ENCODE measurements at places on chromosomes 6 and 20.
A peak's percentile ranks its signal among the peaks of the same experiment; 100 is the strongest.

DNA sequence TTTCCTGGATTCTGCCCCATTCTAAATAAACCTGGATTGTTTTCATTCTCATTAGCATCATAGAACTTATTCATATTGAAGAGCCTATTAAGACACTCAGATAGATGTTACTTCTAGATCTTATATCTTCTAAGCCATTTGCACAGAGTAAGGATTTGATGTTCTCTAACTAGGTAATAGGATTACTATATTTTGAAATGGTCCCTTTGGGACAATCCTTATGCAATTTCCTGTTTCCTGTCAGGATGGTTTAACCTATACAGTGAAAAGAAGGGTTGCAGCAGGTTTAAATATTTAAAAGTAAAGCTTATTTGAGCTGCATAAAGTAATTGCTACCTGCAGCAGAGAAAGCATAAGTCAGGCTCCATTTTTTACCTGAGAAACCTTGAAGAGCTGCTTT lies 860.1 kb downstream of the TFAP2A start:
- DNase-seq: no peak

GRCh38 chr6:134389658-134390057 lies 71.7 kb upstream of the SGK1 start:
- DNase-seq: no peak

DNA sequence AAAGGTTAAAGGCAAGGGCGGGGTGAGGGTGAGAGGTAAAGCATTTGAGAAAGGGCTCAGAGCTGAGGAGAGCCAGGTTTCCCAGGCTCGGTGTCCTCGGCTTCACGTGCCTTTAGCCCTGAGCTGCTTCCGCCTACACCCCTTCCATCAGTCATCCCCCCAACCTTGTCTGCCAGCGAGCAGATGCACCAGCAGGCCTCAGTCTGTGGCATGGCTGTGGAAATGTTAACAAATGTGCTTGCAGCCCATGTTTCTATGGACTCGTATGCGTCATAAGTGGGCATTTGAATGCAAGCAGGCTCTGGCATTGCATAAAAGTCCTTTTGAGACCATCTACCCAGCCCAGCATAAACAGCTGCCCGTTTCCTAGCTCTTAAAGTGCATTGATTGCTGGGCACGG lies 88.8 kb downstream of the SYNJ2 start:
- DNase-seq: no peak

DNA sequence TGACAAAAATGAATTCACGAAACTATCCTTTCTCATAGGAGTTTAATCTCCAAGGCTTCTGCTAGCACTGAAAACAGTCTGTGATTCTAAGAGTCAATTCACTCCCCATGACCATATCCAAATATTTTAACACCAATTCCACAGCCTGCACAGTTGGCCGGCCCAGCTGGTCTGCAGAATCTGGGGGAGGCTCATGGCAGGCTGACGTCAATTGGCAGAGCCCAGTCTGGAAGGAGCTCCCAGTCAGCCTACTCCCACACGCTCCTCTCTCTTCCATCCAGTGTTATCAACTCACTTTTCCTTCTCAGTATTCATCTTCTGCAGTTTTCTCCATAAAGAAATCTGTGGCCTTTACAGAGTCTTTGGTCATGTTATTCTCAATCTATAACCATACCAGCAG lies 111.0 kb downstream of the TBXT start:
- no peak for DNase-seq

- DNase-seq: no peak
Measured at GRCh38 chr6:18742406-18742805, 355.3 kb downstream of the RNF144B start.

- DNase-seq: no peak
Measured at GRCh38 chr20:62133864-62134263, 9.3 kb downstream of the PSMA7 start.

GRCh38 chr20:56758706-56759105 lies 129.6 kb downstream of the TFAP2C start:
- no peak for DNase-seq

GRCh38 chr6:159490298-159490937 lies 202.6 kb downstream of the SOD2 start:
- no peak for DNase-seq

DNA sequence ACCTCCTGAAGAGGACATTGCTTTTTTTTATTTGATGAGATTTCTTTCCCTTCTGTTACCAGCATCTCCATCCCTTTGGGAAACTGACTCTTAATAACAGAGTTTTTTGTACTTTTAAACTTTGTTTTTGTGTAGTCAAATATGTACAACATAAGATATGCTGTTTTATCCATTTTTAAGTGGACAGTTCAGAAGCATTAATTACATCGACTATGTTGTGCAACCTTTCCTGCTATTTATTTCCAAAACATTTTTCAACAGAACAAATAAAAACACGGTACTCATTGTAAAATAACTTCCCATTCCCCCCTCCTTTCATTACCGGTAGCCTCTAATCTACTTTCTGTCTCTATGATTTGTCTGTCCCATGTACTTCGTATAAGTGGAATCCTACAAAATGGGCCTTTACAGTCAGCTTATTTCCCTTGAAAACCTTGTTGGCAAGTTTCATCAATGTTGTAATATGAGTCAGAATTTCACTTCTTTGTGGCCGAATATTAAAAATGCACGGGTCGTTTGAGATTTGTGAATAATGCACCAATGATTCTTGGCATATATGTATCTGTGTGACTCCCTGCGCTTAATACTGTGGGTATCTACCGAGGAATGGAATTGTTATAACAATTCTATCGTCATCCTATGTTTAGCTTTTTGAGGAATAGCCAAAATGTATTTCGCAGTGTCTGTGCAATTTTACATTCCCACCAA lies 11.1 kb upstream of the RIPK1 start:
- DNase-seq: no peak

GRCh38 chr20:51385646-51386530 lies 156.6 kb downstream of the NFATC2 start:
- DNase-seq: no peak

GRCh38 chr20:60096166-60096565 lies 137.9 kb downstream of the CDH26 start:
- no peak for DNase-seq

DNA sequence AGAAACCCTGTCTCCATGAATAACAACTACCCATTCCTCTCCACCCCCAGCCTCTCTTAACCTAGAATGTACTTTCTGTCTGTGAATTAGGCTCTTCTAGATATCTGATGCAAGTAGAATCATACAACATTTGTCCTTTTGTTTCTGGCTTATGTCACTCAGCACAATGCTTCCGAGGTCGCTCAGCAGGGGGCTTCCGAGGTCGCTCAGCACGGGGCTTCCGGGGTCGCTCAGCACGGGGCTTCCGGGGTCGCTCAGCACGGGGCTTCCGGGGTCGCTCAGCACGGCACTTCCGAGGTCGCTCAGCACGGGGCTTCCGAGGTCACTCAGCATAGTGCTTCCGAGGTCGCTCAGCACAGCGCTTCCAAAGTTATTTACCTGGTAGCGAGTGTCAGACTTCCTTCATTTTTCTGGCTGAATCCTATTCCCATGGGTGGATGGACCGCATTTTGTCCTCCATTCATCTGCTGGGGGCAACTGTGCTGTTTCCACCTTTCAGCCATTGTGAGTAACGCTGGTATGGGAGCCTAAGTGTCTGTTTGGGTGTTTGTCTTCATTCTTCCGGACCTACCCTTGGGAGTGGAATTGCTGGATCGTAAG lies 31.0 kb upstream of the BHLHE23 start:
- no peak for DNase-seq

DNA sequence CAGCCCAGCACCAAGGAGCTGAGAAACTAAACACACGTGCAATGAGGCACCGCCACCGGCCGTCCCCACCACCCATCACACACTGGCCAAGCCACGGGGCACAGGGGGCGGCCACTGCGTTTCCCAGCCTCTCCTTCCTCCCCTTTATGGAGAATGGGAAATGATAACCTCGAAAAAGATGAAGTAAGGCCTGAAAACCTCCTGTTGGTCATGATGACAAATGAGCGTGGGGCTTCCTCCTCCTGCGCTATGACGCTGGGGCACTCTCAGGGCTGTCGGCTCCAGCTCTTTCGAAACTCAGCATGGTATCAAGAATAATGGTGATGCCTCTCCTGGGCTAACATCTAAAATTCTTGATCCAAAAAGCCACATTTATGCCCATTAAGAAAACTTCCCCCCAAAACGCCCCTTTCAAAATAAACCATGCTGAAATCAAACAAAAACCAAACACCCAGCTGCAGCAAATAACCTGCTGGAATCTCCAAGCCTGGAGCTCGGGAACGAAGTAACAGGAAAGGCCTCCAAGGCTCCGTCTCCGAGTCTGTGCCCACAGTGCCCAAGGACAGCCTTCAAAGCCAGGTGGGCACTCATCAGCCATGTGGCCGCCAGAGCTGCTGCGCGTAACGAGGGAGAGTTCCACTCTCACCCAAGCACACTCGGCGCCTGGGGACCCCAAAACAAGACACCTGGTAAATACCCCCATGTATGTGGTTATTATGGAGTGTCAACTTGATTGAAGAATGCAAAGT lies 50.0 kb downstream of the TAF4 start:
- no peak for DNase-seq

DNA sequence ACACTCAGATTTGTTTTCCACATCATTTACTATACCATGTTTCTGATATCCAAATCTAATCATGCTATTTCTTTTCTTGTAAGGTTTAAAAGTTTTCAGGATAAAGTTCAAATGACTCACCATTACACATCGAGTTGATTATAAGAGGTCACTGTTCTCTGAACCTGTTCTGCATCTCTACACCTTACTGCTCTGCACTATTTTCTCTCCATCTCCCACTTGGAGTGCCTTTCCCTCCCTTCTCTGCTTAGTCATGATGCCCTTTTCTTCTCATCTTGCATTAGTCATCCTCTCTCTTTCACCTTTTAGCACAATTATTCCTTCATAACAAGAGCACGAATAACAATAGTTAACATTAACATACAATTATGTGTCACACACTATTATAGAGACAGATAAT lies 37.5 kb upstream of the FUT9 start:
- no peak for DNase-seq

DNA sequence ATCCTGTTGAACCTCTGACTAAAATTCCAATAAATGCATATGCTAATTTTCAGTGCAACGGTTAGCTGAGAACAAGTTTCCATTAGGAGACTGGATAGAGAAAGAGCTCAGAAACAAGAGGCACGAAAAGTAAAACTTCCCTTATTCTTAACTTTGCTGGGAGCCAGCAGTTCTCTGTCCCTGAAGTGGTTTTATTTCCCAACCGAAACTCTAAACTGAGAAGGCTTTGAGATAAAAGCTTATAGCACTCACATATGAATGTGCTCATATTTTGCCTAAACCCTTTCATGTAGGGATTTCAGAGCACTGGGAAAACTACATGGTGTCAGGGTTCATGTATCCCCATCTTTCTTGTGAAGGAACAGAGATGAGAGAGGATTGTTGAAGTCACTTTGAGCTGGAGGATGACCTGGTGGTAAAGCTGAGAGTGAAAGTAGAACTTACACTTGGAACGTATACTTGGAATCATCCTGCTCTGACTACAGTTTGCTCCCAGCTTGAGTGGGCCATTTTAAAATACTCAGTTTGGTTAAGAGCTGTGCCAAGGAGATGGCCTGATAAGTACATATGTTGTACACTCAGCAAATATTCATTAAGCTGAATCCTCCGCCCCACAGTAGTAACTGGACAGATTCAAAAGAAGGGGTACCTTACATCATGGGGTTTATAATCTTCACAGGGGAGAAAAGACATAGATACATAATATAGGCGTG lies 324.2 kb upstream of the CNR1 start:
- no peak for DNase-seq

- DNase-seq: no peak
Measured at GRCh38 chr6:10547809-10548208, 26.7 kb downstream of the GCNT2 start.

DNA sequence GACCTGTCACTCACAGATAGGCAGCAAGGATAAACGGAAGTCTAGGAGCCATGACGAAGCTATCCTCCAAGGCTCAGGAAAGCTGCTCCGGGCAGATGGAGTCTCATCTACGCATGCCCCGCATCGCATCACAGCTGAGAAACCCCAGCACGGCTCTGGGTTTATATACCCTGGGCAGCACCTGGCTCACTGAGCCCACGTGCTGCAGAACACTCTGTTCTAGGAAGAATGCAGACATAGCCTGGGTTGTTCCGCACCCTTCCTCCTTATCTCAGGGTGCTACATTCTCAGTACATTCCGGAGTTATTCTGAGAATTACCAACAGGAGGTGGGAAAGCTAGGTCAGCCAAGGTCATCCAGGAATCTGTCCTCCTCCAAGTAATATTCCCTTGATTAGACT lies 260.4 kb downstream of the CBLN4 start:
- no peak for DNase-seq

DNA sequence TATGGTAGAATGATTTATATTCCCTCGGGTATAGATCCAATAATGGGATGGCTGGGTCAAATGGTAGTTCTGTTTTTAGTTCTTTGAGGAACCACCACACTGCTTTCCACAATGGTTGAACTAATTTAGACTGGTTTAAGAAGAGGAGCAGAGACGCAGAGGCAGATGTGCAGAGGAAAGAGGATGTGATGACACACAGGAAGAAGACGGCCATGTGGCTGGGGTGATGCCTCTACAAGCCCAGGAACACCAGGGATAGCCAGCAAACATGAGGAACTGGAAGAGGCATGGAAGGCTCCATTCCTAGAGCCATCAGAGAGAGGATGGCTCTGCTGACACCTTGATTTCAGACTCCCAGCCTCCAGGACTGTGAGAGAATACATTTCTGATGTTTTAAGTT lies 218.3 kb upstream of the DTNBP1 start:
- DNase-seq: peak; percentile 28

DNA sequence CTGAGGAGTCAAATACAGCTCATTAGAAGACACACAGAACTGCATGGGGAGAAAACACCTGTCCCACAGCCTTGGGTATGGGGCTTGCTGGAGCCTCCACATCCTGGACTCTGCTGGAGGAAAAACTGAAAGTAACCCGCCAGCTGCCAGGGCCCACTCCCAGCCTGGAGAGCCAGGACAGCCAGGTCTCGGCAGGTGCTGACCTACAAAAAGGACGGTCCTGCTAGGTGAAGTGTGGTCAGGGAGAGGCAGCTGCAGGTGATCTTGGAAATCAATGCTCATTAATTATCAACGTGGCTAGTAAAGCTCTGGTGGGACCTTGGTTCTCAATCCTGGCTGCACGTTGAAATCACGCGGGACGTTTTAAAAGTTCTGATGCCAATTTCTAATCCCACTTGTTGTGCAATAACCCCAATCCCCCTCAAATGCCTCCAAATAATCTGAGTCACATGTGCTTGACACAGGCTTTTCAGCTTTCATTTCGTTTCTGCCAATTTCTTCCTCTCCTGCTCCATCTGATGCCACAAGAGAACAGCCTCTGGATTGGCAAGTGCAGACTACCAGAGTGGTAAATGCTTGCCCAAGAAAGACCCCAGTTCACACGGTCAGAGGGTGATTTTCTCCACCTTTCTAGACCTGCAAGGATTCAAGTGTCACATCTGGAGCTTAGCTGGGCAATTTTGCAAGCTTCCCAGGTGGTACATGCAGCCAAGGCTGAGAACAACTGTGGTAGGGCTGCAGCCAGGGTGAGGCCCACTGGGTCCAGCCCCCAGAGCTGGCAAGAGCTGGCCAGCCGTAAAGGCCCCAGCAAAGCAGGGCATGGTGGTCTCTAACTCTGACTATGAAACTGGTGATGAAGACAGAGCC lies 252.3 kb upstream of the QKI start:
- no peak for DNase-seq

GRCh38 chr6:110949679-110950285 lies 8.7 kb upstream of the GTF3C6 start:
- no peak for DNase-seq

GRCh38 chr20:62685781-62686555 lies 22.7 kb upstream of the NTSR1 start:
- DNase-seq: no peak

GRCh38 chr20:58213121-58213520 lies 15.3 kb downstream of the ANKRD60 start:
- no peak for DNase-seq

GRCh38 chr6:81997090-81997926 lies 244.8 kb upstream of the TENT5A start:
- DNase-seq: no peak
